ENCODE measurements at places on chromosomes 4 and X. TPM values are rescaled to one million over a fixed set of nuclear protein-coding genes. Genes with fewer than 3 reads are reported as not detected.

The FMR1NB gene
- not detected for total RNA-seq

The NAAA gene
- 12.0 TPM for total RNA-seq

The MAD2L1 gene
- total RNA-seq = 2.1 TPM

- DNase-seq = no peak
Observed at GRCh38 chr4:106114270-106114669, 201.7 kb downstream of the TBCK start.

DNA sequence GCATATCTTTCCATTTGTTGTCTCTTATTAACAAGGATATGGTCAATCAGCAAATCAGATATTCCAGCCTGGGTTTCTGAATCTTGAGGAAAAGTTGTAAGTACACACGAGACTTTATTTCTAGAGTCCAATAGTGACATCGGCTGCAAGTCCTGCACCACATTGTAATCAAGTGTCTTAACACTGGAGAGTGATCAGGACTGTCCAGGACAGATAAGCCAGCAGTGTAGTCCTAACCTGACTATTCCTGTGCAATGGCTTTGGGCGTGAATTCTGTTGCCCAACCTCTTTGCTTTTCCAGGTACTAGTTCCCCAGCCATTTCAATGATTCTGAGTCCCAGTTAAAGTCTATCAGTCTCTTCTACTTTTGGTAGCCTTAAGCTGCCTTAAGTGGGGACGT is 395.0 kb downstream of the PCDH10 start:
- no peak for DNase-seq

GRCh38 chr4:152106113-152106763 is 345.4 kb upstream of the GATB start:
- peak; percentile 76 for DNase-seq

- DNase-seq = peak; percentile 12
Observed at GRCh38 chrX:3811331-3812311, 98.2 kb upstream of the PRKX start.

DNA sequence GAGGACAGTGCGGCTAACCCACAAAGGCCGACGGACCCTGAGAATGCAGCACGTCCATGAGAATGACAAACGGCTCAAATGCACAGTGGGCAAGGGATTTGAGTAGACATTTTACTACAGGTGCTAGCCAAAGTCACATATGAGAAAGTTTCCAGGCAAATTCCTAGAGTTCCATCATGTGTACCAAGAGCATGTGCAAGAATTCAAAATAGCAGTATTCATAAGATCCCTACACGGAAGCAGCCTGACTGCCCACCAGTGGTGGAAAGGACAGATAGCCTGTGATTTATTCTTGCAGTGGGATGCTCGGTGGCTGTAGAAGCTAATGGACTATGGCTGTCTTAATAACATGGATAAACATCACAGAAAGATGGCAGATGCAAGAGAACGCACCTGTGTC is 68.0 kb downstream of the RGS12 start:
- no peak for DNase-seq

DNA sequence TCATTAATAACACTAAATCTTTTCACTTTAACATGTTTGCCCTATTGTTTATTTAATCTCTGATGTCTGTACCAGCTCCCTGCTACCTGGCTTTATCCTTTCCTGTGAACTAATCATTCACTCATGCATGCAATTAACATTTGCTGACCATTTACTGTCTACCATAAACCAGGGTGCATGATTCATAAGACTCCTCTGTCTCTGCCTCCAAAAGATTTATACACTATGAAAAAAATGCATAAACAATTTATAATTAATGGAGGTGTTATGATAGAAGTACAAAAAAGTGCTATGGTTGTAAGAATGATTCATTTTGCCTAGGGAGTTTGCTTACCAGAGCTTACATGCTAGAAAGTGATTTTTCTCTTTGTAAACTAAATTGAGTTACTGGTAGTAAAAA is 24.5 kb upstream of the CPEB2 start:
- no peak for DNase-seq
